NCI-H1105 (cell line): ENCODE measurements at places on chromosomes 5 and 9.

GRCh38 chr5:68134033-68134668, 81.4 kb upstream of the PIK3R1 start:
- no peak for DNase-seq

DNA sequence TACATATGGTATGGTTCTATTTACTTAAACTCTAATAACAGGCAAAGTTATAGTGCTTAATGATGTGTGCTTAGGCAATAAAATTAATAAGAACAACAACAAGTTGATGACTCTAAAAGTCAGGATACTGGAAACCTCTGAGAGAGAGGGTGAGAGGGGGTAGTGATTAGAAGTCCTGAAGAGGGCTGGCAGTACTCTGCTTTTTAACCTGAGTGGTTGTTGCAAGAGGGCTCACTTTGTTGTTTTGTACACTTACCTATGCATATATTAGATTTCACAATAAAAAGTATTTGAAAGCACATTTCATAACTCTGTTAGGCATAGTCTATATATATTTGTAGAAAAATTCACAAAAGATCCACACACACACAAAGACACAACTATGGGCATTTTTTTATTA, 21.4 kb upstream of the ELL2 start:
- no peak for DNase-seq

- DNase-seq = no peak
Observed at GRCh38 chr5:16888694-16889124, 47.4 kb downstream of the MYO10 start.

- DNase-seq = no peak
Observed at GRCh38 chr9:21404146-21404545, 4.8 kb upstream of the IFNA8 start.

GRCh38 chr5:87392801-87393200, 19.9 kb downstream of the CCNH start:
- DNase-seq = no peak

GRCh38 chr9:107034831-107035230, 171.9 kb downstream of the ZNF462 start:
- no peak for DNase-seq

- DNase-seq = no peak
Observed at GRCh38 chr9:89026876-89027275, 35.6 kb downstream of the S1PR3 start.

DNA sequence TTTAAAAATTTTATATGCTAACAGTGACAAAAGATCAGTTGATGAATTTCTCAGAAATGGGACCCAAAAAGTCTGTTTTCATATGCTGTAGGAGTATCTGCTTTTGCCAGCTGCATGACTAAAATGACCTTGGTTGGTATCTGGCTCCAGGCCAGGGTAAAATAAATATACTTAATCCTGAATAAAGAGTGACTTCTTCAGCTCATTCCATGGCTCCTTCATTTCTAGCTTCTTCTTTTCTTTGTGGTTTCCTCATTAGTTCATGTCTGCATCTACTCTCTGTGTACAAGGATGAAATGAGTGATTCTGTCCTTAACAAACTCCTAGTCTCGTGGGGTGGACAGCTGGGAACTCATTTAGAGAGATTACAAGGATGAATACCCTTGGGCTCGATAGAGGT, 36.0 kb downstream of the RCL1 start:
- DNase-seq = no peak

GRCh38 chr5:115079924-115080623, 89.6 kb downstream of the TRIM36 start:
- DNase-seq = no peak

DNA sequence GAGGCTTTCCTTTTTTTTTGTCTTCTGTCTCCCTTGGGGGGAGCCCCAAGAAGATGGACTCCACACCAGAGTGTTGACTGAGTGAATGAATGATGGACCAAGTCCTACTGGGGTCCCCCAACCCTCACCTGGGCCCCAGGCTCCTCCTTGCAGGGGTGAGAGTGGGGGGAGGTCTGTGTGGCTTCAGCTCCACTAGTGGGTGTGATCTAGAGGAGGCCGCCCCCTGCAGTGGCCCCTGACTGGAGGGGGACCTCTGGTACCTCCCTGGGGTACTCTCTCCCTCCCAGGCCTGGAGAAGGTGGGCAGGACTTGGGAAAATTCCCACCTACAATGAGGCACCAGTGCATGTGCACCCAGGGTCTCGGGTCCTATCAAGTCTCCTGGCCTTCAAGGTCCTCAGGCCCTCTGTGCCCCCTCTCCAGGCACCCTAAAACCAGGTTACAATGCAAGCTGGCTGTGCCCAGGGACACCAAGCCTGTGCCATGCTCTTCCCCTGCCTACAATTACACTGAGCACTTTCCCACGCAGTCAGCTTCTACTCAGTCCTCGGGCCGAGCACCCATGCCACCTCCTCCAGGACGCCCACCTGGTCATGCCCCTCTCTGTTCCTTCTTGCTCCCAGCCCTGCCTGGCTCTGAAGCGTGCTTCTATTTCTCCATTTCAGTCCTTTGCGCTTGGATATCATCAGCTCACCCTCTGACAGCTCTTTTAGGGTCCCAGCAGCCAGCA, 117.2 kb upstream of the PHYKPL start:
- no peak for DNase-seq

DNA sequence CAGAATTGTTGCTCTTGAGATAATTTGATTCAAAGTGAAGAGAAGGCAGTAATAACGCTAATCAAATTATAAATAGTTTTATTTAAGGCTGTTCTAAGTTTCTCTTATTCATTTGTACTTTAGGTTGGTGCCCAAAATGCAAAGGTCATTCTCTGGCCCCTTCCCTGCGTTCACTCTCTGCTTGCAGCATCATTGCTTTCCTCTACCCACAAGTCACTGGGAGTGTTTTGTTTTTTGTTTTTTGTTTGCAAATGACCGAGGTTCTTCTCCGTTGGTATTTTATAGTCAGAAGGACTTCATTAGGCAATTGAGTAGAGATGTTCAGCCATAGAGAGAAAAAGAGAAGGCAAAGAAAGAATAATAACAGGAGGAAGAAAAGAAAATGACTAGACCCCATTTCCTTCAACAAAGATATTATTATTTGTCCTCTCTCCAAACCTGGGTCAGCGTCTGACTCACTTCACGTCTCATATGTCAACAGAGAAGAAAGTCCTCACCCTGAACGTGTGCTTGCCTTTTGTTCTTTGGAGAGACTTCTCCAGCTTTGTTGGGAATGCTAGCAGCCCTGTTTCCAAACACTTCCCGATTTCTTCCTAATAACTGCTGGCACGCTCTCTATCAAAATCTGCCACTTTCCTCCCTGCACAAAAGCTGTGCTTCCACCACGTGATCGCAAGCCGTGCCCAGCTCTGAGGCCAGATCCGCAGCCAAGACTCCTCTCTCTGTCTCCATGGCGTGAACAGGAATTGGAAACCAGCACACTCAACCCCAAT, 119.8 kb downstream of the EBF1 start:
- peak; percentile 17 for DNase-seq

- DNase-seq = no peak
Observed at GRCh38 chr5:25025831-25026230, 381.1 kb upstream of the CDH10 start.

GRCh38 chr9:135344915-135345500, 134.6 kb upstream of the PPP1R26 start:
- no peak for DNase-seq

- DNase-seq = no peak
Observed at GRCh38 chr9:27280860-27281259, 16.1 kb downstream of the EQTN start.

DNA sequence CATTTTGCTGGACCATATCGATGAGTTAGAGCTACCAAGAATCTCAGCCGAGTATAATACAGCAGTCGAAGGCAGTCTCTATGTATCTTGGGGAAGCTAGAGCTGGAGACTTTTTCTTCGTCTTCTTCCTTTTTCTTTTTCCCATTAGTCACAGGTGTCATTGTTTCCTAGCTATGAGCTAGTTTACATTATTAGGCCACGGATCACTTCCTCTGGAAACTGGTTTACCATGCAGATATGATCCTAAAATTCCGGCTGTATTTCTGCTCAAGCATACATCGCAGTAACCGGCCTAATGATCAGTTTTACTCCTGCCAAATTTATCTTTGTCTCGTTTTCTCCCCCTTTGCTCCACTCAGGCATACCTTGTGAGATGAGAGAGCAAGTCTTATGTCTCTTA, 312.8 kb downstream of the ARHGAP26 start:
- DNase-seq = no peak

DNA sequence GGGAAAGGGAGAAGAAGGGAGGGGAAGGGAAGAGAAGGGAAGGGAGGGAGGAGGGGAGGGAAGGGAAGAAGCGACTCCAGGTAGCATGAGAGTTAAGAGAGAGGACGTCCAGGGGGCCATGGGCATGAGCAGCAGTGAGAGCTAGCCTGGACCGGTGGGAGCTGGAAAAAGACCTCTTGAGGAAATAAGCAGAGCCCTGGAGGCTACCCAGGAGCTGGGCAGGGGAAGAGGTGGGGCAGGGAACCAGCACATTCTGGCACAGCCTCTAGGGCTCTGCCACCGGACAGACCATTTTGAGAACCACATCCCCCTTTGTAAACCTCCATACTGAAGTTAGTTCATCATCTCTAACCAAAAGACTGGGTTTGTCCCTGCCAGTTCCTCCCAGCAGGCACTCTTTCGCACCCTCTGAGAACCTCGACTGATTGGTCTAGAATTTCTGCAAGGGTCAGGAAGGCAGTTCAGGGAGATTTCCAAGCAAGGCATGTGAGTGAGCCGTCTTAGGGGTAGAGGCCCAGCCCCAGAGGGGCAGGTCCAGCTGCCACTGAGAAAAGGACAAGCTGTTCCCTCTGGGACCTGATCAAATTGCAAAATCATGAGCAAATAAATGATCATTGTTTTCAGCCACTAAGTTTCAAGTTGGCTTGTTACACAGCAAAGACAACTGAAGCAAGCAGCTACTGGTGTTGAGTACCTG, 11.6 kb downstream of the NAIF1 start:
- DNase-seq = no peak

GRCh38 chr5:133118741-133119140, 66.9 kb downstream of the HSPA4 start:
- DNase-seq = no peak

DNA sequence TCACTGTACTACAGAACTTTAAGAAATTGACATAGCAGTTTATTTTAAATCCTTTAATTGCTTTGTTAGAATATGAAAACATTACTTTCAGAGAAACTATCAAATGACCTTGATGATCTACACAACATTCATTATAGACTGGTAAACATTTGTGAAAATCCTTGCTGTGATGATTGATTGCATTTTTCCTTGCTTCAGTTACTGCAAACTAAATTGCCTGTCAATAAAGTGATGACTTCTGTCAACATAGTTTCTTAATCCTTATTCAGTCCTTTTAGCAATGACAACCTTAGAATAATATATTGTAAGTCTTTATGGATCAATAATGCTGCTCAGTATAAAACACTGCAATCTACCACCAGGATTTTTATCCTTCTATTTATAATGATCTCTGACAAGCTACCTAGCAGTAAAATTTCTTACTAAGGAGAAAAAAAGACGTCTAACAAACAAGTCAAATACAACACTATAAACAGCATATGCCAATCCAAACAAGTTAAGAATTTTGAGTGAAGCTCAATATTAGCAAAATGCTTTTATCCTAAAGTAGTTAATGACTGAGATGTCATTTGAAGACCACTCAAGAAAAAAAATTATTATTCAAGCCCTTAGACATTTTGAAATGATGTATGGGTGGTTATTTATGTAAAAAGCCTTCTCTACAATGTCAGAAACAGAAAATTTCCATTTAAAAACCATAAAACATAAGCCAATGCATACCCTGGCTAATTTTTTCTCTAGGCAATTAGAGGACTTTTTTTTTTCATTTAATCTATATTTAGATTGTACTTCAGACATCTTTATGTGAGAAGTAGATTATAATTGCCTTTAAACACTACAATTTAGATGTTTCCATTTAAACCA, 105.5 kb downstream of the FBXL17 start:
- DNase-seq = no peak

DNA sequence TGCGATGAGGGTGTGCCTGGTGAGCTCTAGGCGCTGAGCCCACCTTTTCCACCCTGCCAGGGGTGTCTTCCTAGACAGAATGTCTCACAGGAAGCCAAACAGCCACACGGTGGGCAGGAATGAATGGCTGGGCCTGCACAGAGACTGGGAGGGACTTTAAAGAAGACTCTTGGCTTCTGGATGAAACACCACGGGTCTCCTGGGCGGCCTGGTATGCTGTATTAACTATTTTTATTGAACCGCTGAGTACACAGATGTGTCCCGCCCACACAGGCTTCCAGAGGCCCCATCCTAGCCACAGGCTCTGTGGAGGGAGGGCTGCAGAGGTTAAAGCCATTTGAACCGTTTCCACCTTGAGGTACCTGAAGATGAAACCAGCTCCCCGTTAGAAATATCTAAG, 115.2 kb upstream of the CXCL14 start:
- DNase-seq = no peak

DNA sequence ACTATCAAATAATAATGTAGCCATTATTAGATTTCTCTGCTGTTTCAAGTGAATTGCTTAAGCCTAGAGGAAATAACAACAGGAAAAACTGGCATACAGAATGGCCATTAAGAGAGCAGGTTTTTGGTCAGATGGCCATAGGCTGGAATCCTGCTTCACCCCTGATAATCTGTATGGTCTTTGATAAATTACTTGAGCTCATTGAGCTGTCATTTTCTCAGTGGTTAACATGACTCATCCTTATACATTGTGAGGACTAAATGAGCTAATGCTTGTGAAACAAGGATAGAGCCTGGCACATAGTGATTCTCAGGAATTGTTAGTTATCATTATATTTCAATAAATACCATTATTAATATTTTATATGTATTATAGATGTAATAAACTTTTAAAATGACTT, 516.5 kb downstream of the KIF4B start:
- DNase-seq = no peak

DNA sequence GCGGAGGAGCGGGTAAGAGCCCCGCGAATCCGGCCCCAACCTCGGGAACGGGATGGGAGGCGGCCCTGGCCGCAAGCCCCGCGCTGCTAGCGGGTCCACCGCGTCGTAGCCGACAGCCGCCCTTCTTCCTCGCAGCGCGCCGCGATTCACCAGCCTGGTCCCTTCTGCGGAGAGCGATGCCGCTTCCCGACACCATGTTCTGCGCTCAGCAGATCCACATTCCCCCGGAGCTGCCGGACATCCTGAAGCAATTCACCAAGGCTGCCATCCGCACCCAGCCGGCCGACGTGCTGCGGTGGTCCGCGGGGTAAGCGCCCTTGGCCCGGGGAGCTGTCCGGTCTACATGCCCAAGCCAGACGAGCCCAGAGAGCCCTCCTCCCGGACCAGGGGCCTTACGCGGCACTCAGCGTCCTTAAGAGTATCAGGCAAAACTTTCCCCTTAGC, 335 bp downstream of the ROPN1L start:
- peak; percentile 56 for DNase-seq

GRCh38 chr5:157917491-157917890, 58.5 kb upstream of the CLINT1 start:
- DNase-seq = no peak

GRCh38 chr9:91935805-91936514, 14.1 kb downstream of the ROR2 start:
- DNase-seq = no peak

- no peak for DNase-seq
Observed at GRCh38 chr9:130259044-130259443, 6.5 kb upstream of the HMCN2 start.

GRCh38 chr9:21160178-21160577, 6.3 kb downstream of the IFNA21 start:
- no peak for DNase-seq
